ENCODE measurements at places on chromosomes 5 and 9.
A peak's percentile ranks its signal among the peaks of the same experiment; 100 is the strongest.

GRCh38 chr5:176360894-176361436, 599 bp downstream of the KIAA1191 start:
- DNase-seq = no peak

GRCh38 chr5:74850789-74851425, 15.3 kb downstream of the FAM169A start:
- DNase-seq = no peak

DNA sequence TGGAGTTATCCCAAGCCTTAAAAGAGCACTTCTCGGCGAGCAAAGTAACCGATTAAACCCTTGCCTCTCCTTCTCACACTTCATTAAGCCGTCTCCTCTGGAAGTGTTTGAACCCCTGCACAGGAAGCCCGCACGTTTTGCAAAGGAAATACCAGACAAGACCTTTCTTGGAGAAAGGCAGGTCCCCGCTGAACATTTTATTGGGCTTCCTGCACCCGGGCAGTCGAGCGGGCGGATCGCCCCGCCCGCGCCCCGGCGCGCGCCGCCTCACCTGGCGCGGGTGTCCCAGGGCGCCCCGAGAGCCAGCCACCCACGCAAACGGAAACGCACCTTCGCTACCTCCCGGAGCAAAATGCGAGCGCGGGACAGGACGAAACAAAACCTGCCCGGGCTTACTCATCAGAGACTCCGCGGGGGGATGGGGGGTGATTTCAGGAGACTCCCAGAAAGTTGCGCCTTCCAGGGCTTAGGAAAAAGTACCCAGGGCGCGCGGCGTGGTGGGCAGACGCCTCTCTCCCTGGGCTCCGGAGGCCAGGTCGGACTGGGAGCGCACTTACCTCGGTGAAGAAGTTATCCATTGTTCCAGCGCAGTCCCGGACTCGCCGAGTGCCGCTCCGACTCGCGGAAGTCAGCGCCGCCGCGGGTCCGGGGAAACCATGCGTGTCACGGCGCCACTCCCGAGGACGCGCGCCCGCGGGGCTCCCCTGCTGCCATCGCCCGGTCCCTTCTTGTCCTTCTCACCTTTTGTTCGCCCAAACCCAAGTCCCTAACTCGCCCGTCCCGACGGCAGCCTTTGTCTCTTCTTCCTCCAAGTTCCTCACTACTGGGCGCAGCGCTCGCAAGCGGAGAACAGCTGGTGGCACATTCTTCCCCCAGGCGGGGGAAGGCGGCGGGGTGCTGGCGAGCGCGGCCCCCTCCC, 598 bp downstream of the MYO10 start:
- peak; percentile 64 for DNase-seq

DNA sequence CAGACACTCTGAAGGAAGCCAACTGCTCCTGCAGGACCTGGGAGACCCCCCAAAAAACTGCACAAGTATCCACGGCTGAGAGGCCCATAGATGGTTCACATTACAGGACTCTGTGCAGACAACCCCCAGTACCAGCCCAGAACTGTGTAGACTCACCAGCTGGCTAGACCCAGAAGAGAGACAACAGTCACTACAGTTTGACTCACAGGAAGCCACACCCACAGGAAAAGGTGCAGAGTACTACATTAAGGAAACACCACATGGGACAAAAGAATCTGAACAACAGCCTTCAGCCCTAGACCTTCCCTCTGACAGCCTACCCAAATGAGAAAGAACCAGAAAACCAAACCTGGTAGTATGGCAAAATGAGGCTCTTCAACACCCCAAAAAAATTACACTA, 281.2 kb upstream of the RGMB start:
- no peak for DNase-seq

GRCh38 chr5:36058776-36059175, 7.9 kb downstream of the UGT3A2 start:
- no peak for DNase-seq

- DNase-seq = no peak
These were observed 339.1 kb upstream of the CCNH start for GRCh38 chr5:87751824-87752223.

- DNase-seq = no peak
These were observed 145.9 kb downstream of the DROSHA start for GRCh38 chr5:31385774-31386537.

DNA sequence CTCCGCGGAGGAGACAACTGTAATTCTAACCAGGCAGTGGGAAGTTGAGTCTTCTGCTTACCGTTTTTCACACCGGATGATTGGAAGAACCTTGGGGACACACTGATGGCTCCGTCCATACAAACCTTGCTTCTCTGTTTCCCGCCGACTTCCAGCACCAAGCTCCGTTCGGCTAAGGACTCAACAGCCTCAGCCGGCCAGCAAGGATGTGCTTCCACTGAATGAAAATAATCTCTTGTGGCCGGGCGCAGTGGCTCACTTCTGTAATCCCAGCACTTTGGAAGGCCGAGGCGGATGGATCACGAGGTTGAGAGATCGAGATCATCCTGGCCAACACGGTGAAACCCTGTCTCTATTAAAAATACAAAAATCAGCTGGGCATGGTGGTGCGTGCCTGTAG, 1.8 kb upstream of the EDF1 start:
- no peak for DNase-seq

- DNase-seq = no peak
These were observed 50.9 kb upstream of the TUT7 start for GRCh38 chr9:86405086-86405491.

GRCh38 chr9:134706522-134706921, 64.9 kb downstream of the COL5A1 start:
- DNase-seq = no peak

DNA sequence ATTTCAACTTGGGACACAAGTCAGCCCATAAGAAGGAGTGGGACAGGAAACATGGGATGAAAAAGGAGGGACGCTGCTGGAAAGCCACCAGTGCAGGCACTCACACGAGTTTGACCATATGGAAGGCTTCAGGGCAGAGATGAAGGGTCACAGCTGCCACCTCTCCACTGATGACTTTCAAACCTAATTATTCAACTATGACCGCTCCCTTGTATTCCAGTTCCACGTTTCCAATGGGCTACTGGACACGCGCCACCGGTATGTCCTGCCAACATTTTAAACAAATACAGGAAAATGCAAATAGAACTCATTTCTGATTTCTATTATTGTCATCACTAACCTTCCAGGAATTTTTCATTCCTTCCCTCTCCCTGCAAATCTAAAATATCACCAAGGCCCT, 134.7 kb downstream of the SLC1A3 start:
- DNase-seq = no peak

DNA sequence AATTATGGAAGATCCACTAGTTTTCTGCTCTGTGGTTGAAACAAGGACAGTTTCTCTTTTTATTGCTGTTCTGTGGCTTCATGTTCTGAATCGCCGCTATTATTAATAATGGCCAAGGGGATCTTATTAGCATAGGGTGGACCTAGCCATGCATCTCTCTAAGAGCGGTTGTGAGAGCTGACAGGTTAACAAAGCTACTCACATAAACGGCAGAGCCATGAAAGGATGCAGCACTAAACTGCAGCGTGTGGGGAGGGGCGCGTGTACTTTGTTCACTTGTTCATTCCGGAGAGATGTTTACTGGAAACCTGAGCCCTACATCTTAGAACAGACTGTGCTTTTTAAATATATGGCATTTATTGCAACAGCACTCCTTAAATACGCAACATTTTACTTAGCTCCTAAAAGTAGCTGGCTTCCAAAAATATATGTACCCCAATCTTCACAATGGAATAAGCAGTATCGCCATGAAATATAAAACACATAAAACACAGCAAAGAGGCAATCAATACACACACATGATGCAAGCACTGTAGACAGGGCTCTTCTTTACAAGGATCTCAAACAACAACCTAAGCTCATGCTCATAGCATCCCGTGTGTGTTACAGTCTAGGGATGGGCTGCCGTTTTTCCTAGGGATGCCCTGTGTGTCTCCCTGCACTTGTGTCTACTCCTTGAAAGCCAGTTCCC, 424.6 kb downstream of the MED10 start:
- DNase-seq = no peak

DNA sequence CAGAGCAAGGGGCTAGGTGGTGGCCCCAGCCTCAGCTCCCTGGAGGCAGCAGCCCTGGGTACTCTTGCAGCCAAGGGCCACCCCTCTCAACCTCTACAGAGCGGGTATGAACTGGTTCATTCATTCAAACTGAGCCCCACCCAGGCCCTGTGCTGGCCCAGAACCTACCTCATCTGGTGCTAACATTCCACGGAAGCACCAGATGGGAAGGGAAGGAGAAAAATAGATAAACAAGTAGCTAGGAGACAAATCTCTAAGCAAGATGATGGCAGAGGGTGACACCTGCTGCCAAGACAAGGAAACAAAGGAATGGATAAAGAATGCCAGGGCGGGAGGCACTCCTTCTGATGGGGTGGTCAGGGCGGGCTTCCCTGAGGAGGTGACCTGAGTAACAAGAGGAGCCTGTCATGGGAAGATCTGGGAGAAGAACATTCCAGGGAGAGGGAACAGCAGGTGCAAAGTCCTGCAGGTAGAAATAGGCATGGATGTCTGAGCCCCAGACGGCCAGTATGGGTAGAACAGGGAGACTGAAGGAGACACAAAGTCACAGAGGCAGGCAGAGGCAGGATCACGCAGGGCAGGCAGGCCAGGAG, 6.1 kb downstream of the ST6GALNAC4 start:
- DNase-seq = peak; percentile 49

DNA sequence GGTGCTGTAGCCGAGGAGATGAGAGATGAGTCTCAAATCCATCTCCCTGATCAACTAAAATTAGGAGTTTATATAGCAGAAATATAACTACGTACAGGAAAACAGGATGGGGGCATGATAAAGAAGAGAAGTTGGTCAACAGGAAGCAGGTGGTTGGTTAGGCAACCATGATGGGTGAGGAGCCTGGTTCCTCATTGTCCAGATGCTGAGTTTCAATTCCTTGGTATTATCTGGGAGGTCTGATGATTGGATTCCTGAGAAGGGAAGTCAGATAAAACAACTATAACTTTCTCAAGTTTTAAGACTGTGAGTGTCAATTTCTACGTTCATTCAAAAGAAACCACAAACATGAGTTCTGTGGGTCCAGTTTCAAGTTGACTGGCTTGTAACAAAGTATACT, 323.9 kb downstream of the MTRR start:
- no peak for DNase-seq

GRCh38 chr5:156340893-156341292, 13.9 kb downstream of the SGCD start:
- DNase-seq = no peak

DNA sequence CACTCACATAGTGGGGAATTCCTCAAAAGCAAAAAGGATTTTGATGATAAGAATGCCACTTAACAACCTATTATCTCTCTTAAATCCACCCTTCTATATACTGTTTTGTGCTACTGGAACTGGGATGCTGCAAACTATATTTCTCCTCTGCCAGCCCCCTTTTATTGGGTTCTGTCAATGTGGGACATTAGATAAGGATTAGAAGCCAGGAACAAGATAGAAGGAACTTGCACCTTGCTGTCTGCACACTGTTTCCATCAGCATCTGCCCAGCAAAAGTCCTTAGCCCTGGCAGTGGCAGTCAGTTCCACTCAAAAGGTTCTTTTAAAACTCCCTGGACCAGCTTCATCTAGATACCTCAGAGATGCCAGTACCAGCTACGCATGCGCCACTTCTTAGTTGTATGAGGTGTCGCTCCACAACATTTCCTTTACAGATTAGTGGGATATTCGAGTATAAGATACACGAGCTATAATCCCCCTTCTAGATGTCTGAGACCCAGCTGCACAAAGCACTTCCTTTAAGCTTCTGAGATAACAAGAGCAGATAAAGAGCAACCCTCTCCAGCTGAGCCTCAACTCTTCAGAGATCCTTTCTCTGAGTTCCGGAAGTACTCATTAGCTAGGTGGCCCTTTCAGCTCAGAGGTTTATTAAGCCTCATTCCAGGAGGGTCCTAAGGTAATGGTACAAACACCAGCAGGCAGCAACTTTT, 45.3 kb downstream of the CERT1 start:
- no peak for DNase-seq

- DNase-seq = no peak
These were observed 18.3 kb upstream of the CKMT2 start for GRCh38 chr5:81214848-81215247.

- DNase-seq = no peak
These were observed 237.5 kb downstream of the CHSY3 start for GRCh38 chr5:130141659-130142320.

DNA sequence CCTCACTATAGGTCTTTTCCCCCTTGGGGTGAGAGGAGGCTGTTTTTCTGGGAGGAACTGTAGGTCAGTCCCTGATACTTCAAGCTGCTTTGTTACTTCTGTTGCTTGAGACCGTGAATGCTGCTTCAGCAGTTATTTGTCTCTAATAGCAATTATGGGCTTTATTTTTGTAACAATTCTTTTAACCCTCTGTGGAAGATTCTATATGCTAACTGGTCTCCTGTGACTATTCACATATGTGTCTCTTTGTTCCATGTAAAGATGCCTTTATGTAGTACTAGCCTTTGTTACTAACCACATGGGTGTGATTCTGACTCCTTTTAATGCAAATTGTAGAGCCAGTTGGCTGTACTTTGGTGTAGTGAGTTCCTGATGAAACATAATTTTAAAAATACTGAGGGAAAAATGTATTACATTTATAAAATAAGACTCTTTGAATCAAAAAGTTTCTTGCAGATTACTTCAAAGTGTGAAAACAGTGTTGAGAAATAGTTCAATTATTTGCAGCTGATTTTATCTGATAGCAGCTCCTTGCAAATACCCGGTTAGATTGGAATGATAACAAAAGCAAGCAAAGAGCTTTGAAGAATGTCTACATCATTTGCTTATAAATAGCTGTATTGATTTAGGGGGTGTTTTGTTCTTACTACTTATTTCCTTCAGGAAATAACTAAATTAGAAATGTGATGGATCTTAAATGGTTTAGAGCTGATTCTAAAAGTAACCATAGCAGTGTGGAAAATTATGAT, 46.6 kb downstream of the ANGPTL2 start:
- no peak for DNase-seq

DNA sequence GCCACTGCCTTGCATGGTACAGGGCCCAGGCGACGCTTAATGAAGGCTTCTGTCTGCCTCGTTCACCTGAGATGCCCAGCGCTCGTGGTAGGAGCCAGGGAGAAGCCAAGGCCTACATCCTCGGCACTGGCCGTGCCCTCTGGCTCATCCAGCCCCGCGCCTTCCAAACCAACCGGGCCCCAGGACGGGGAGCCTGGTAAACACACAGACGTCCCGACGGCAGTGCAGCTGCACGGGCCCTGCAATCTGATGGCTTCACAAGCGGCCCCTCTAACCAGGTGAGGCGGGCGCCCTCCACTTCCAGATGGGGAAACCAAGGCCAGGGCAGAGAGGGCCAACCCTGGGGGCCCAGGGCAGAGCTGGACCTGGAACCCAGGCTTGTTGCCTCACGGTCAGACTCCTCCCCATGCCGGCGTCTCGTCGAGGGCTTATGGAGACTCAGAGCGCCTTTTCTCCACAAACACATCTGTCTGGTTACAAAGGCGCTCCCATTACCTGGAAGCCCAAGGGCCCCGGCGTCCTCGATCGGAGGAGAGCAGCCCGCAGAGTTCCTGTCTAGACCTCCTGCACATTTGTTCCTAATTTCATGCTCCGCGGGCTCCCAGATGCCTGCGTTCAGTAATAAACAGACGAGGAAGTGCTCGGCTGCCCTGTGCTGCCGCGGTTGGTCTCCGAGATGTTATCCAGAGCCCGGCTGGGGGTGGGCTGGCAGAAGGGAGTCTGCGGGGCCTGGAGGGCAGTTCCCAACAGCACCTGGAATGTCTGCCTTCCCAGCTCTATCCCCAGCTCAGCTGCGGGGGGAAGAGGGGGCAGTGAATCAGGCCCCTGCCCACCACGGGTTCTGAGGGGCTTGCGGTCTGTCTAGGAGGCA, 23.5 kb downstream of the FAM163B start:
- no peak for DNase-seq

- DNase-seq = no peak
These were observed 161.2 kb upstream of the SPRY4 start for GRCh38 chr5:142486020-142486419.

All from DMS 273 treated with DMSO at 0.1 percent for 48 hours (cell line).